ENCODE measurements at places on chromosomes 12 and 14.

DNA sequence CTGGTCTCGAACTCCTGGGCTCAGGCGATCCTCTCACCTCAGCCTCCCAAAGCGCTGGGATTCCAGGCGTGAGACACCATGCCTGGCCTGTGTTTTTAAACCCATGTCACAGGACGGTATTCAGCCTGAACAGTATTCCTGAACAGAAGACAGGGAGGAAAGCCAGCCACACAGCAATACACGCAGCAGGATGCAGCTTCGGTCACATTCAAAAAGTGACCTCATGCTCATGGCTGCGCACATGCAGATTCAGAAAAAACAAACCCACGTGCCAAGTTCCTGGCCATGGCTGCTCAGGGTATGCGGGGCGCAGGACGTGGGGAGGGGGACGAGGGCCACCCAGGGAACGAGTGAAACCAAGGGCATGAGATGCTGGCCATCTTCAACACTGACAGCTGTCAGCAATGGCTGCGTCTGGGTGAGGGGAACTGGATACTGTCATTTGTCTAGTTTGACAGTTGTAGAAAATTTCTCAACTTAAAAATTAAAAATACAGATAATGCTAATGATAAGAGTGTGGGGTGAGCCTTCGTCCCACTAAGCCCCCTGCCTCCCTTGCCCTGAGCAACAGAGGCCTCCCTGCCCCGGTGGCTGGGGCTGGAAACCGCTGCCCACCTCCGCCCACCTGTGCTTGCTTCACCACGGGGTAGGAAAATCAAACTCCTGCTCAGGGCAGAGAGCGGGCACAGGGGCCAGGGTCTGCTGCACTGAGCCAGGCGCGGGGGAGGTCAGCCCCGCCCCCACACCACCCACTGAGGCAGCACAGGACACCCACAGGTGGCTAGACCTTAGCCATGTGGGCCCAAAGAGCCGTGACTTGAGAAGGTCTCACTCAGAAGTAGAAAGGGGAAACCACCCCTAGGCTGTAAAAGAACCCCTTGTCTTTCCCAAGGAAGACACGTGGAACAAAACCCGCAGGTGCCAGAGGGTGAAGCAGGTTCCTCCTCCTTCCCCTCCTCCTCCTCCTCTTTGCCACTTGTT, 84.2 kb downstream of the SCARB1 start:
- no peak for DNase-seq

DNA sequence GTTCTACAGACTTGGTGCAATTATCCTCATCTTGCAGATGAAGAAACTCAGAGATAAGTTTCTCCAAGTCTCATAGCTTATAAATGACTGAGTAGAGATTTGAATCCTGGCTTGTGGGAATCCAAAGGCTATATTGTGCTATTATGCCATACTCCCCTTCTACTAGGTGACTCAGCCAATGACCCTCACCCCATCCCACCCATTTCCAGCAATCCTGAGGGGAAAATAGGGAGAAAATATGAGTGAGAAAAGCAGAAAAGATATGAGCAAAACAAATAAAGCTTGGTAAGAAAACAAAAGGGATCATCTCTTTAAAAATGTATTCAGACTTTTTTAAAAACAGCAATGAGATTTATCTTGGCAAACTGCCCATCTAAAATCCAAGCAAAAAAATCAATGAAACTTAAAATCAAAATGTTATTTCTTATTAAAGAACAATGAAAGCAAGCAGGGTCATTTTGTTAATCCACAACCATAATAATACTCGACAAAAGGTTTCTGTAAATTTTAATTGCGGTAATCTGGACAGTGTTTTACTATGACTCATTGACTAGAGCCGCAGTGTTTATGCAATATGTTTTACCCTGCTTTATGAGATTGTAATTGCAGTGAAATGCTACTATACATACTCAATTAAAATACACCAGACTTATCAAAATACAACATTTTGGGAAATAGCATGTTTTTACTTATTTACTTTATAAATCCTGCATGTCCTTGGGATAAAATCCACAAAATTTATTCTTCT, 13.1 kb upstream of the LGR5 start:
- no peak for DNase-seq

GRCh38 chr14:68663385-68664076, 129.3 kb downstream of the ZFP36L1 start:
- DNase-seq, result no peak

GRCh38 chr14:59210621-59211020, 22.2 kb downstream of the DAAM1 start:
- no peak for DNase-seq

DNA sequence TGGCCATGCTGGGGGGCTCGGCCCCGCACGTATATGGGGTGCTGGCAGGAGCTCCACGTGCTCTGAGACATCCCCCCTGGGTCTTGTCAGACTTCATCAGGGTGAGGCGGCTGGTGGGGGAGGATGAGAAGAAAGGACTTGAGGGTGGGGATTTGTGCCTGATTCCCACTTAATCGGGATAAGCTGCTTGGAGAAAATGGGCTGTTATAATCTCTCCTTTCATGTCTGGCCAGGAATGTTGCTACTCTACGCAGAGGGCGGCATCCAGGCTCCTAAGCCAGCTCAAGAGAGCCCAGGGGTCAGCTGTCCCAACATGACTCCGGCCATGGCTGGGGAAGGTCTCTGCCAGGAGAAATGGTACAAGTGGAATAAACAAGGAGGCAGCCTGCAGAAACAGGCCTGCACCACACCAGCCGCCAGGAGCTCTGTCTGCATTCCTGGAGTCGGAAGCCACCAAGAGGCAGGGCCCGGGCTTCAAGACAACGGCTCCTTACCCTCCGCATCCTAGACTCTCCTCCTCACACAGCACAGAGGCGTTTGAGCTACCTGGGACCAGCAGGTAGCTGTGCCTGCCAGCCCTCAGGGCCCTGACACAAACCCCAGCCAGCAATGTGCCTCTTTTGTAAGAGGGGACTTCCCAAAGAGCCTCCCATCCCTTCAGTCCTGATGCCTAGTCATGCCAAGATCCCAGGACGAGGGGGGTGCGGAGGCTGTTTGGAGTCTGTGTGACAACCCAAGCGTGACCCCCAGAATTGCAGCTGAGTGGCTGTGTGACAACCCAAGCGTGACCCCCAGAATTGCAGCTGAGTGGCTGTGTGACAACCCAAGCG, 195.8 kb upstream of the DIO3 start:
- DNase-seq, result no peak

- DNase-seq, result no peak
Measured at GRCh38 chr14:39246618-39247017, 12.9 kb downstream of the MIA2 start.

DNA sequence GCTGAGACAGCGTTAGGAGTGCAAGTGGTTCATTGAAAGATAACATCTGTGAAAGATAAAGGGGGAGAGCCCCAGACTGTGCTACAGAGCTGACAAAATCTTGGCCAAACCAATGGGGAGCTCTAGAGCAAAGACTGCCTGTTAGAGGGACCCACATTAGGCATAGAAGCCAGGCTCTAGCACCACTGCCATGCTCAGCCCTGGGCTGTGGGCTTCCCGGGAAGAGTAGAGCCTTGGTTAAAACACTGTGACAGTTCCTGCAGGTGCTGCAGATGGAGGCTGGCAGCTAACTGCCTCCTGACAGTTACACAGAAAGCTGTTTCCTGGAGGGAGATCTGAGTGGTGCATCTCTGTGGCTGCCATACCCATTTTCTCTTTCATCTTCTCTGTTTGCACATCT, 23.0 kb downstream of the TSHR start:
- DNase-seq, result no peak

DNA sequence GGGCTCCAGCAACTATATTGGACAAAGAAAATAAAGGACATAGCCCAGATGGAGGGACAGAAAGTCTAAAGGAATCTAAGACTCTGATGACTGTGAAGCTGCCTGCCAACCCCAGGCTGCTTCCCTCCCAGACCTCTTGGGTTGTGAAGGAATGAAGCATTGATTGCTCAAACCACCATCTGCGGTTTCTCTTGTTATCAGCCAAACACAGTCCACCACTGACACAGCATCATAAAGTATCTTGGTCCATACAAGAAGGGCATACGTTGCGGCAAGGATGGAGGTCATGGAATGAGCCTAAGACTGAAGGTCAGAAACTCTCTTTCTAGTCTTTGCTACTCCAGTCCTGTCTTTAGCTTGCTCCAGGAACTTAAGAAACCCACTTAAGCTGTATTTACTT, 58.5 kb upstream of the PLXNC1 start:
- no peak for DNase-seq

DNA sequence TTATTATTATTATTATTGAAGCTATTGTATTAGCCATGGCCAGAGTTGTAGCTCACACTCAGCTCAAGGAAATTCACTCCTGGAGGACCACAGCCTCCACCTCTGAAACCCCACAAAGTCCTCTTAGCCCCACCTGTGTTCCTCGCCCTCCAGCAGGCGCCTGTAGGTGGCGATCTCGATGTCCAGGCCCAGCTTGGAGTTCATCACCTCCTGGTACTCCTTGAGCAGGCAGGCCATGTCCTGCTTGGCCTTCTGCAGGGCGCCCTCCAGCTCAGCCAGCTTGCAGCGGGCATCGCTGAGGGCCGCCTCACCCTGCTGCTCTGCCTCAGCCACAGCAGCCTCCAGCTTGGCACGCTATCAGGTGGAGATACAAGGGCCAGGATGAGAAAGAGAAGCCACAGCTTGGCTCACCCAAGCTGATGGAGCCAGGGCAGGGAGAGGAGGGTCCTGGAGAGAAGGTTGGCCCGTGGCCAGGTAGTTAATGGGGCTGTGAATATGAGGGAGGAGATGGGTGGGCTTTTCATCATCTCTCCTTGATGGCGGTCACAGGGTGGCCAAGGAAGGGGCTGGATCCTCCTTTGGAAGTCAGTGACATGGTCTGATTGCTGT, 5.1 kb downstream of the KRT85 start:
- no peak for DNase-seq

All from AG04449 (cell line).